ENCODE measurements at places on chromosomes 2 and 18.

GRCh38 chr18:47174545-47175116 lies 1.5 kb downstream of the IER3IP1 start:
- DNase-seq: no peak

GRCh38 chr2:204072443-204073324 lies 136.1 kb downstream of the ICOS start:
- no peak for DNase-seq

DNA sequence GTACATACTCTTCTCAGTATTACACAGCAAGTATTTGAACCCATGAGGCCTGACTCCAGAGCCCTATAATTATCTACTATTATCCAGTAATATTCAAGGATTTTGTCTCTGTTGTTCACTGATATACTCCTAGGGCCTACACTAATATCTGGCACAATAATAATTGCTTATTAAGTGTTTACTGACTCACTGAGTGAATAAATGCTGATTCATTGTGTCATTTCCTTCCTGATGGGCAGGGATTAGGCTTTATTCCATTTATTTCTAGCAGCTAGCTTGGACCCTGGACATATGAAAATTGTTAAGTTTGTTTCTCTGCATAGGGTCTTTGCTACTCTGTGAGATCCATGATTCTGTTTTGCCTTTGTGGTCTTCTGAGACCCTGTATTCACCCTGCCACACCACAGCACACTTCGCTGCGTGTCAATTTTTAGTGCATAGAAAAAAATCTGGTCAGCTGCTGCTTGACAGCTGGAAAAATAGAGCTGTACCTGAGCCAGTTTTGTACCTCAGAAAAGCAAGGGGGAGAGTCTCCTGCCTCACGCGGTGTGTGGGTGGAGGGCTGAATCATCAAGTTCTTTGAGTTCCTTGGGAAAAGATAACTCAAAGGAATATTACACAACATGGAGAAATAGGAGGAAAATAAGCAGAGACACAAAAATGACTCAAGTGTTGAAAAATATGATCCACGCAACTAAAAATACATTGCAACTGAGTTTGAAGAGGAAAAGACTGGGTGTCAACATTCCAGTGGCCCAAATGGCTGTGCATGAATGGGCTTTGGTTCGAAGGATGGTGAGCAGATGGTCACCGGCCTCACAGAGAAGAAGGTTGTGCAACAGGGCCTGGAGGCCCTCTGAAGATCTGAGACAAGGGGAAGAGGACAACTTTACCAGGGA lies 18.9 kb upstream of the DPP4 start:
- no peak for DNase-seq

GRCh38 chr2:98468621-98469236 lies 24.1 kb downstream of the INPP4A start:
- no peak for DNase-seq

- DNase-seq: no peak
These were observed 3.5 kb downstream of the CRIM1 start for GRCh38 chr2:36359067-36359466.

- DNase-seq: no peak
These were observed 65.9 kb upstream of the ACAA2 start for GRCh38 chr18:49879271-49879580.

DNA sequence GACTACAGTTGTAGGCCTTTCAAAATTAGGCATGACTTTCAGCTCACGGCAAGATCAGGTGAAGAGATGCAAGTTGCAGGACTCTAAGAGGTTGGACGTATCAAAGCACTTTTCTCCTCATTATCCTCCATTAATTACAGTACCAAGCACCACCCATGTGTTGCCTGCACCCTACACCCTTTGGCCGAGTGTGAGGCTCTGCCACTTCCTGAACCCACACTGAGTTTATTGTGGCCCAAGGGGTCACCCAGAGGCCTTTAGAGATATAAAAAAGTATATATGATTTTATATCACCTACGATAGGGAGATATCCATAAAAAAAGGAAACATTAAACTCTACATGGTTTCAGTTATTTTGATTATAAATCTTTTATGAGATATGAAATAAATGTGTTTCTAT lies 2.8 kb downstream of the UGT1A8 start:
- DNase-seq: no peak

DNA sequence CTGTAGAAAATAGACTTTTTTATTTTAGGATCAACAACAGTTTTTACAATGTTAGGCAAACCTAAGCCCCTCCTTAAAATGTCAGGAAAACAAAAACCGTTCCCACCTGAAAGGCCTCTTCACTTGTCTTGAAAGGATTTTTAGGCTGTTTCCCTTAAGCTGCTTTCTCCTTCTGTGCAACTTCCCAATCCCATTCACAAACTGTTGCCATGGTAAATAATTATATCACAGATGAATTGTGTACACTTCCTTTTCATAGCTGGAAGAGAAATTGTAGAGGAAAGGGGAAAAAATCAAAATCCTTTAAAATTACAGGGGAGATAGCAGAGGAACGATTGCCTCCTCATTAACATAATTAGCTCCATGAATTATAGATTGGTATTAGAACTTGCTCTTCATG lies 1488.0 kb upstream of the CELF4 start:
- DNase-seq: no peak

- no peak for DNase-seq
These were observed 499.0 kb downstream of the TXNL1 start for GRCh38 chr18:56139372-56139771.
